ENCODE measurements at places on chromosomes 1 and 21.

- DNase-seq: no peak
These were observed 4.9 kb downstream of the RHOC start for GRCh38 chr1:112702067-112702395.

GRCh38 chr1:5704561-5705514 lies 287.4 kb downstream of the NPHP4 start:
- DNase-seq: no peak

GRCh38 chr21:24027396-24027795 lies 1579.9 kb downstream of the MRPL39 start:
- no peak for DNase-seq

- DNase-seq: no peak
These were observed 33.8 kb downstream of the PATJ start for GRCh38 chr1:61776091-61776490.

DNA sequence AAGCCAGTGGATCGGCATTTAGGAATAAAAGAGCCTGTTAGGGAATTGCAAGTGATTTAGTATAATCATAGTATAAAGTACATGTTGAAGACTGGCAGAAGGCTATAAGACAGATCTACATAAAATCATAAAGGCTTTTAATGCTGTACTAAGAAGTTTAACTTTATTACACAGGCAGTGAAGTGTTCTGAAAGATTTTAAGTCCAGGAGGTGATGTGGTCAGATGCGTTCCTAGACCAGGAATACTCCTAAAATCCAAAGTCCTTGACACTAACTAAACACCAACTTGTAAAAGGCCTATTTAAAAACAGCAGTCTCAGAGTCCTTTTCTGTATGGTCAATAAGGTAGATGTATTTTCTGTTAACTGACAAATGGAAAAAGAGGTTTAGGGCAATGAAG lies 57.0 kb downstream of the KIFAP3 start:
- DNase-seq: no peak

- peak; percentile 58 for DNase-seq
These were observed 580 bp downstream of the RBM34 start for GRCh38 chr1:235160383-235160956.

Data from GM10248 (cell line).